ENCODE measurements at places on chromosomes 7 and 10.

GRCh38 chr7:78662939-78663338 lies 790.5 kb downstream of the MAGI2 start:
- DNase-seq: no peak

DNA sequence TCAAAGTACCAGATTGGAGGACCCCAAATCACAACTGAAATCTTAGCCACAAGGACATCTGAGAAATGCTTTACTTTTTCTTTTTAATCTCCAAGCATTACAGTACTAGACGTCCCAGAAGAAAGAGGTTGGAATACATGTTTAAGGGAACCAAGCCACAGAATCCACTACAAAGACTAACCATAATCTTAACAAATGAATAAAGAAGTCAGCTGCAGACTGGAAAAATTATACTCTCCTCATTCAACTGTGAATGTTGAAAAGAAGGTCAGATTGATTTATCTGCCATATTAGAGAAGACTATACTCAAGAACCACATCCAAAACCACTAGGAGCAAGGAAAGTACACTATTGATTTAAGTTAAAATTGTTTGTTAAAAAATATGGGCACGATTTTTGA lies 102.1 kb upstream of the ABCB5 start:
- DNase-seq: no peak

GRCh38 chr10:109820620-109821405 lies 102.5 kb downstream of the XPNPEP1 start:
- DNase-seq: no peak

DNA sequence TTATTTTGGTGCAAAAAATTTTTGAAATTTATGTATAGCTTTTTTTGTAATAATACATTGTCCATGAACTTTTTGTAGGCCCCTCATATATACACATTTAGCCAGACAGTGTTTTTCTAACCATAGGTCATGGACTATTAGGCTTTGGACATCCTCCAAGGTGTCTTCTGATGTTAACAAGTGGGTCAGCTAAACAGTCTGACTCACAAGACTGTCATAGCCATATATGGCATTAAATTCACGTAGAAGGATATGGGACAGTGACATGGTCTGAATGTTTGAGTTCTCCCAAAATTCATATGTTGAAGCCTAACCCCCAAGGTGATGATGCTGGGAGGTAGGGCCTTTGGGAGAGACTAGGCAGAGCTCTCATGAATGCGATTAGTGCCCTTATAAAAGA lies 14.0 kb upstream of the NUB1 start:
- DNase-seq: no peak

GRCh38 chr10:62687230-62687748 lies 117.2 kb upstream of the ADO start:
- DNase-seq: no peak

DNA sequence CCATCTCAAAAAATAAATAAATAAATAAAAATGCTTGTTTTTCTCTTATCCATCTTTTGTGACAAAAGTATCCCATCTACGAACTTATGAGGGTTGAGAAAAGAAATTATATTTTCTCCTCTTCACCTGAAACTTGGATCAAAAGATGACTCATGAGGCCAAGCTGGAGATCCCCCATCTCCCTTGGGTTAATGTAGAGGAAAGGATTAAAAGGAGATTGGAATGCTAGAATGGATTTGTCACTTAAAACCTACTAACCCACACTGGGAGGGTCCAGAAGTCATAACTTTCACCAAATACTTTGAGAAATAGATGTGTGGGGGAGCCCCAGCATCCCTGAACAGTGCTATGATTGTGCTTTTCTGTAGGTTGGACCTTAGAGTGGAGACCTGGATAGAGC lies 46.3 kb upstream of the PIK3CG start:
- no peak for DNase-seq

DNA sequence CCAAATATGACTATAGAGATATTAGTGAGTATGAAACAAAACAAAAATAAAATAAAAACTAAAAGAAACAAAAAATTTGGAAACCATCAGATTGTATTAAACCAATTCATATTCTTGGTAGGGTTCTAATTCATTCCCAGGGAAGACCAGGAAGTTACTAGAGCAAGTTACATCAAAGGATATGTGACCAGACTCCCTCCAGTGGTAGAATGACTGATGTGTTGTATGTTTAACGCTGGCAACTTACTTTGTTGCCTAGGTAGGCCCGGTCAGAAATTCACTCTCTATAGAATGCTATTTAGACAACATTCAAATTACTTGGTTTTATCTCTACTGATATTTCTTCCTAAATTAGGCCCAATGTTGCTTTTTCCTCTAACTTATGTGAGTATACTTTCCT lies 5.2 kb downstream of the PHYHIPL start:
- no peak for DNase-seq

DNA sequence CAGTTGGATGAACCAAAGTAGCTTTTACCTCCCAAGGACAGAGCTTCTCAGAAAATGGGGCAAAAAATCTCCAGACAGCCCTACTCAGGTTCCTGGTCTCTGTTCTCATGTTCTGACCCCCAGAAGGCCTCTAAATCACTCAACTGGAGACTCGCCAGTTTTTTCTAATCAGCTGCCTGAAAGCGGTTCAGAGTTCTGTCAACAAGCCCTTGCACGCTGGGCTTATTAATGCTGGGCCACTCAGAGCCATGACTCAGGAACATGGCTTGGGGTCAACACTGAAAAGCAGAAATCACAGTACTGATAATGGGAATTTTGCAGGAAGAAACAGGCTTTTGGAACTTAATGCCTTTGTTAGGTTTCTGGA lies 15.3 kb downstream of the ECHDC3 start:
- no peak for DNase-seq

DNA sequence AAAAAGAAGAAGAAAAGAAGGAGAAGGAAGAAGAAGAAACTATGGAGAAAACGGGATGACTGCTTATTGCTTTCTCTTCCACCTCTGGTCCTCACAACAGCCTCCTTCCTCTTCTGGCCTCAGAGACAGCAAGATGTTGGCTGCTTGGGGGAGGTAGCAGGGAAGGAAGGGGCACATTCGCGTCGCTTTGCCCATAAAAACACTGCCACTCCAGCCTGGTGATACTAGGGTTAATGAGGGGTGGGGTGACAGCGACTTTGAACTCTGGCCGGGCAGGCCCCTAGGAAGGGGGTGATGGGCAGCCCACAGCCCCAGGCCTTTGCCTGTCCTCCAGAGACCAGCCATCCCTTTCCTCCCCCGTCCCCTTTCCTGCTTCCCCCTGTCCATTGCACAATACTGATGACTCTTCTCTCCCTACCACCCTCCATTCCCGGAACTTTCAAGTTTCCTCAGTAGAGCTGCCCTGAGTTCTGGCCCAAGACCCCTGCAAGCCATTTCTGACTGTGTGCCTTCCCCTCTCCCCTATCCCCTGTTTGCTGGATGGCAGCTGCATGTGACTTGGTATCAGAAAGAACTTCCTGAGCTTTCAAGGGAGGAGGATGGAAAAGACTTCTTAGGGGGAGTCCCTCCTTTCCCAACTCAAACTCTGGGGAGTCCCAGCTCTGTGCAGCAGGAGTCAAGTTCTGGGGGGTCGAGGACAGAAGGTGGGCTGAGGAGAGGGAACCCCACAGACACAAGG lies 2.2 kb upstream of the CUEDC2 start:
- no peak for DNase-seq

- no peak for DNase-seq
Observed at GRCh38 chr10:28906415-28906814, 229.1 kb downstream of the BAMBI start.

DNA sequence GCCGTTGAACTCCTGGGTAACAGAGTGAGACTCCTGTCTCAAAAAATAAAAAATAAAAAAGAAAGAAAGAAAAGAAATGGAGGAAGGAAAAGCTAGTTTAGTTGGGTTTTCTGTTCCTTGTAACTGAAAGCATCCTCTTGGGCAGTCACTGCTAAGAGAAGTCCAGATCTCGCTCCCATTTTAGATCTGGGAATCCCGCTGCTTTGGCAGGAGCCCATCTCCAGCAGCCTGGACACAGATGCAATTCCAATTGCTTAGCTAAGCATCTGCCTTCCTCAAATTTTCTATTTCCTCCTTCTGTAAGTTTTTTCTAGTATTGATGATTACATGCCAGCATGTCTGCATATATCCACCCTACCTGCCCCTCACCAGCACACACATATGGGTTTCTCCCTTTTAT lies 54.1 kb downstream of the DENND2A start:
- no peak for DNase-seq

- no peak for DNase-seq
Observed at GRCh38 chr7:145211211-145211610, 375.4 kb upstream of the TPK1 start.

DNA sequence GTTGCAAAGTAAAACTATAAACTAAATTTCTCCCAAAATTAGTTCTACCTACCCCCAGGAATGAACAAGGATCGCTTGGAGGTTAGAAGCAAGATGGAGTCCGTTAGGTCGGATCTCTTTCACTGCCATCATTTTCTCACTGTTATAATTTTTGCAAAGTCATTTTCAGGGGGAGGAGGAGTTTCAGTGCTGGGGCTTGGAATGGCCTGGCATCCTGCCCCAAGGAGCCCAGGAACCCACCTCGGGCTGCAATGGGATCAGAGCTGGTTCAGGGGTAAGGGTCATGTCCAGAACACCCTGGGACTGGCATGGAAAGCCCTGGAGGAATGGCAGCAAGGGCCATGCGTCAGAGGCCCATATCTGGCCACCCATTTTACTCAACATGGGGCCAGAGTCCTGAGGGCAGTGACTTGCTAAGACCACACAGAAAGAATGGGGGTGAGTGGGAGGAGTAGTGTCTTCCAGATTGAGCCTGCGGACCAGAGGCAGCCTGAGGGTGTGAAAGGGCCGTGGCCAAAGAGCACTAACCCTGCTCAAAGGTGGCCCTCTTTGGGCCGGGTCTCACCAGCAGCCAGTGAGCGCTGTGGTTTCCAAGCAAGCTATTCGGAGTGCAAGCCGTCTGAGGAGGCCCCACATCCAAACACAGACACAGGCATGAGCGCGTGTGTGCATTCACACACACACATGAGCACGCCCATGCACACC lies 31.8 kb downstream of the GPRIN2 start:
- no peak for DNase-seq

DNA sequence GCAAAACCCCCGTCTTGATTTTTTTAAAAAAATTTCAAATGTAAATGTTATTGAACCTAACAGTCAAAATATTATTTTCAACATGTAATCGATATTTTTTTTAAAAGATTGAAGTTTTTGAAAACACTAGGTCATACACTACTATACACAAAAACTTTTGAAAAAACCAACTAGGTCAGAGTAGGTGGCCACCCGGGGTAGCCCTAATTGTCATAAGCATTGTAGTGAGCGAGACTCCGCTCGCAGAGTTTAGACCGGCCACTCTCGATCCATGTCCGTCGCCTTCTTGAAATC lies 417 bp downstream of the RFC2 start:
- DNase-seq: peak; percentile 36

DNA sequence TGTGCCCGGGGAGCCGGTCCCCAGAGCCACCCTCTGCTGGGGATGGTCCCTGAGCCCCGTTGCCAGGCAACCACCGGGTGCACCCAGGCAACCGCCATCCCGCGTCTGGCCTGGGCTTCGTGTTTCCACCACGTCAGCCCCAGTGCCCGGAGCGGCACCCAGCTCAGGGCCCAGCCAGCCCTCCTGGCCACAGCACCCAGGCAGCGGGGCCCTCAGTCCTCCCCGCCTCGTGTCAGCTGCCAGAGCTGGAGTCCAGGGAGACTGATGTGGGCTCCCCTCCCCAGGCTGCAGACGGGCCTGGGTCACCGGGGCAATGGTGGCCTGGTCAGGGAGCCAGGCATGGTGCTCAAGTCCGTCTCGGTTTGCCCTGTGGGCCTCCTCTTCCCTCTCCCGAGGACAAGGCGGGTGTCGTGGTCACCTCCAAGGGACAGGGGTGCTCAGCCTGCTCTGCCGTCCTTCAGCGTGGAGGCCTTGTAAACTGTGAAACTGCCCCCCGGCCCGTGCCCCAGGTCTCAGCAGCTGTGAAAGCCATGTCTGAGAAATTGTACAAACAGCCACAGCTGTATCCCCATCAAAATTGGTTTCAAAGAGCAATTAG lies 72.5 kb downstream of the MICALL2 start:
- DNase-seq: peak; percentile 37

- DNase-seq: no peak
Observed at GRCh38 chr7:114426382-114426781, 11.8 kb downstream of the FOXP2 start.

GRCh38 chr10:31942892-31943291 lies 14.3 kb upstream of the ARHGAP12 start:
- DNase-seq: no peak

GRCh38 chr10:127298381-127298780 lies 102.0 kb upstream of the INSYN2A start:
- DNase-seq: no peak

- no peak for DNase-seq
Observed at GRCh38 chr10:131310551-131311401, 745 bp downstream of the TCERG1L start.

- DNase-seq: no peak
Observed at GRCh38 chr10:125521721-125522680, 161.0 kb downstream of the TEX36 start.

DNA sequence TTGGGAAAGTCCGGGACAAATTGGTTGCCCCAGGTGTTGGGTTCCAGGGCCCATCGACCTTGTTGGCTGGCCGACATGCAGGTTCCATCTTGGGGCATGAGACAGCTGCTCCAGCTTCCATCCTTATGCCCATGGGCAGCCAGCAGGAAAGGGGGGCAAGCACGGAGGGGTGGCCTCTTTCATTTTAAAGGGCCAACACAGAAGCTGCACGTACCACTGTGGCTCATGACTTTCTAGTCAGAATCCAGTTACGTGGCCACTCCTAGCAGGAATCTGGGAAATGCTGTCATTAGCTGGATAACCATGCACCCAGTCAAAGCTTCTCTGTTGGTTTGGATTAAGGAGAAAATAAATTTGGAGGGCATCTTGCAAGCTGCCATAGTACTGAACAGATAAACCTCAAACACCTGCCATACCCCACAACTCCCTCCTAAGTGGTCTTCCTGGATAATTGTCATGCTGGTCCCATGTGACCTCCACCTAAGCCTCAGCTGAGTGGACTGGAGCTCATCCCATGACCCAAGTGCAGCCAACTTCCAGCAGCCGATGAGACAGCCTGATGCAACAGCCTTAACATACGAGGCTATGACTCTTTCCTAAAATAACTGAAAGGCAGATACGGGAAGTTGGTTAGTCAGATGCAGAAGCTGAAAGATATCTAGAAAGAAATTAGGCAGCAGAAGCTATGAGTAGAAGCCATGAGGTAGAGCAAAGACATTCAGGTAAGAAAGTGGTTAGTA lies 21.4 kb upstream of the GSDME start:
- DNase-seq: no peak

DNA sequence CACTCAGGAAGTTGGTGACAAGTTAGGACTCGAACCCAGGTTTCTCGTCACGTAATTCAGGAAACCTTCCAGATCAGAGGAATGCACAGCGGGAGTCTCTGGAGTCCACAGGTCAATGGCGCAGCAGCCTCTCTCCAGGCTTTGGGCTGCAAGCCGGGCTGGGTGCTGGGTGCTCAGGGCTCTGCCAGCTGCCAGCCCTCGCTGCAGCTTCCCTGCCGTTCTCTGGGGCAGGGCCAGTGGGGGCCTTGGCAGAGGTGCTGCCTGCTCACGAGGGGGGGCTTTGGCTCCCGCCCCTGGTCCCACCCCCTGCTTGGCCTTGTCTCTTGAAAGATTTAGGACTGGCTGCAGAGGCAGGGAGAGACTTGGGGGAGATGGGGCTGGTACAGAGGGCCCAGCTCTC lies at the start of gene TACR2:
TACR2 (minus strand) TSS at position 224 of the 400 bp plus-strand sequence. CDS start 595 bp downstream, outside the sequence.
- DNase-seq: no peak
